ENCODE measurements at places on chromosomes 7 and 10.
A peak's percentile ranks its signal among the peaks of the same experiment; 100 is the strongest.

DNA sequence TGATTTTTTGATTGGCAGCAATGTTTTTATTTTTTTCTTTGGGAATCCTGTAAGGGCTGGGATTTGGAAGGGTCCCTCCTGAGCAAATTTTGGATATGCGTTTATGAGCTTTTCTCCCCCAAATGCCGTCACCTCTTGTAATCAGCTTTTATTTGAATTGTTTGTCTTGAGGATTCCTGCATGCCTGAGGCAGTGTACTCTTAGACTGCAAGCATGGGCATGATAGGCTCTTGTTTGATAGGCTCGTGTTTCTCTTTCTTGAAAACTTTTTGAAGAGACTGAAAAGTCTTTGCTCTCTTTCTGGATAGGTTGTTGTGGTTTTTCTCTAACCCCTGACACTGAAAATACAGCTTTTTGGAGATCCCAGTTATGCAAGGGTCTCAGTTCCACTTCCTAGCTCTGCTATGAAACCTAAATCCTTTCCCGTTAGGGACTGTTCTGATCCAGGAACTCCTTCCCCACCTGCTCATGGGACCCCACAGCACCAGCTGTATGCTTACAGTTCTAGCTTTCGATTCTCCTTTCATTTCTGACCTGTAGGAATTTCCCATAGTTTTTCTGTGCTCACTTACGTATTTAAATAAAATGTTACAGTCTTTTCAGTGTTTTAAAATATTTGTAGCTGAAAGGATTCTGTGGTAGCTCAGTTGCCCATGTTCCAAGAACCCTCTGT, 17.2 kb downstream of the TSPAN13 start:
- no peak for DNase-seq

GRCh38 chr10:98778277-98778759, 331.6 kb upstream of the HPS1 start:
- no peak for DNase-seq

GRCh38 chr7:7956531-7957128, 12.0 kb upstream of the GLCCI1 start:
- peak; percentile 37 for DNase-seq

- DNase-seq, result no peak
These were observed 107.2 kb downstream of the CDK6 start for GRCh38 chr7:92729172-92729571.

- DNase-seq, result no peak
These were observed 659.3 kb downstream of the PARD3 start for GRCh38 chr10:34155812-34156211.

DNA sequence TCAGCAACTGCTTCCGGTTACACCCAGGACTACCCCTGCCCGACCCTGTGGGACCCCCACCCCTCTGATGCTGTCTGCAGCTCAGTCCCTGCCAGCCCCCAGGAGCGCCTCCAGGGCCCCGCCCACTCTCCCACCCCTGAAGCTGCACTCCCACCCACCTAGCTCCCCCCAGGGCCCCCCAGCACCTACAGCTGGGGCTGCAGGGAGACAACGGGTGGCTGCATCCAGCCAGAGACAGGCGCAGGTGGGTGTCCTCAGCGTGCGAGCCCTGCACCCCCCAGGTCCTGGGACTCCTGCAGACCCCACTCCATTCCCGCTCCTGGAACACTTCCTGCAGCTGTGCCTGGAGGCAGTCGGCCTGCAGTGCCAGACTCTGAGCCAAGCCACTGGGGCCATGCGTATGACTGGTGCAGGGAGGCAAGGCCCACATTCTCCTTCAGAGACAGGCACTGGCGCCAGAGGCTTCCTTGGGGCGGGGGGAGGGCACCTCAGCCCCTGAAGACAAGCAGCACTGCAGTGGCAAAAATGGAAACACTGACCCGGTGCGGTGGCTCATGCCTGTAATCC, 6.1 kb downstream of the CYP2W1 start:
- DNase-seq, result no peak

- no peak for DNase-seq
These were observed 72.8 kb upstream of the CACUL1 start for GRCh38 chr10:118827466-118828155.

GRCh38 chr10:55641601-55642000, 719.5 kb downstream of the ZWINT start:
- no peak for DNase-seq

DNA sequence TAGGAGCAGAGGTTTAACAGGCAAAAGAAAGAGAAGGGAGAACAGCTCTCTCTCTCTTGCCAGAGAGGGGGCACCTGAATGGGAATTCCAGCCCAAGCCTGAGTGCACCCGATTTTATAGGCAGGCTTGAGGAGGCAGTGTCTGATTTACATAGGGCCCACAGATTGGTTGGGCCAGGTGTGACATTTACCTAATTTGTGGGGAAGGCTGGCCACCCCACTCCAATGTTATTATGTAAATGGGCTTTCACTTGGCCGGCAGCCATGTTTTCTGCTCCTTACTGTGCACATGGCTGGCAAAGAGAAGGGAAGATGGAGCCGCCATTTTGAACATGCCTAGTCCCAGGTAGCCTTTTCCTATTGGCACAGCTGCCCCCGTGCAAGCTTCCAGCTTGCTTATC, 735.5 kb upstream of the AUTS2 start:
- no peak for DNase-seq

All from fibroblast of skin of left biceps (primary cell).